Stimulated activated CD8-positive, alpha-beta memory T cell treated with anti-CD3 and anti-CD28 coated beads, Interleukin-4, amount 100 ng/mL, for 4 hours (primary cell): ENCODE measurements at places on chromosomes 4 and X.

- DNase-seq, result no peak
These were observed 13.8 kb downstream of the ATP10D start for GRCh38 chr4:47498899-47499298.

DNA sequence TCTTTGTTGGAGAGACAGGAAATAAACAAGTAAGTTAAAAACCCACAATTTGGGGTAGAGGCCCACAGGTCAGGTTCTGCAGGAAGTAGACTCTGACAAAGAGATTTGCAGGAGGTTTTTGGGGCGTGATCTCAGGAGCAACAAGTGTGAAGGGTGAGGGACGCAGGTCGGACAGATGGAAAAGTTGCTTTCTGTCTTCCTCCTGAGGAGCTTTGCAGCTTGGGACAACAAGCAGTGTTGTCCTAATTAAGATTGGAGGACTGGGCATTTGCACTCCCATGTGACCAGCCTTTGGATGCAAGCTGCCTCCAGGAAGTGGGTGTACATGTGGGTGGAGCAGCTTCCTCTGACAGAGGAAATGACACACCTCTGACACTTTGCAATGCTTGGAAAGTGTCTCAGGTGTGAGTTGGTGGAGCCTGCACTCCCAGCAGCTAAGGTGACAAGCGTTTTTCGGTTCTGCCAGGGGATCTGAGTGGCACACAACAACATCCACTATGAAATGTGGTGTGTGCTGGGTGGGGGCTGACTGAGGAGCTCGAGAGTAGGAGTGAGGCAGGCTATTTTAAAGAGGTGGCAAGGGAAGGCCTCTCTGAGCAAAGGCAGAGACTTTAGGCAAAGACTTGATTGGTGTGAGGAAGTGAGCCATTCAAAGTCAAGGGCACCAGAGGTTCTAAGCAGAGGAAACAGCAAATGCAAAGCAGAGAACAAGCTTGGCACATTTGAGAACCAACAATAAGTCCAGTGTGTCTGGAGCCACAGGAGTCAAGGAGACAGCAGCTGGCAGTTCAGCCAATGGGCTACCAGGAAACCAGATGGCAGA, 339.8 kb upstream of the GATB start:
- peak; percentile 46 for DNase-seq

GRCh38 chr4:99572527-99573240, 1.9 kb upstream of the MTTP start:
- no peak for DNase-seq

GRCh38 chr4:85717847-85718246, 242.9 kb downstream of the ARHGAP24 start:
- DNase-seq, result no peak

DNA sequence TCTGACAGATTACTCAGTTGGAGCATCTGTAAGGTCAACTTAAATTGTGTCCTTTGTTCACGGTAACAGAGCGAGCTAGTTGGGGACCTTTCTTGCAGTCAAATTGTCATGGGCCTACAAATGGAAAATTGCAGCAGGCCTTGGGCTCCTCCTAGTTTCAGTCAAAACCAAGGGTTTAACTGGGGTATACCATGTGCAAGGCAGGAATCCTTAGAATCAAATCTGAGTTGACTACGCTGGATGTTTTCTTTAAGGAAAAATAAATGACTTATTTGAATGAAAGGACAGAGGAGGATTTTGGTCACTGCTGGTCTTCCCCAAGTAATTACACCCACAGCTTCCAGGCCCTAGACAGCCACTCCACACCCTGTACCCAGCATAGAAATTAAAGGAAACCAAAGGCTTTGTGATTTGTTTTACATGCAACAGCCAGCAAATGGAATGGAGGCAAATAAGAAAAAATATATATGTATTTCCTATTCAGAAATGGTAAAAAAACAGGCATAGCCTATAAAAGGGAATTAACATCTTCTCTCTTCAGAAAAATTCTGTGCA, 307.1 kb downstream of the LDB2 start:
- DNase-seq, result no peak

DNA sequence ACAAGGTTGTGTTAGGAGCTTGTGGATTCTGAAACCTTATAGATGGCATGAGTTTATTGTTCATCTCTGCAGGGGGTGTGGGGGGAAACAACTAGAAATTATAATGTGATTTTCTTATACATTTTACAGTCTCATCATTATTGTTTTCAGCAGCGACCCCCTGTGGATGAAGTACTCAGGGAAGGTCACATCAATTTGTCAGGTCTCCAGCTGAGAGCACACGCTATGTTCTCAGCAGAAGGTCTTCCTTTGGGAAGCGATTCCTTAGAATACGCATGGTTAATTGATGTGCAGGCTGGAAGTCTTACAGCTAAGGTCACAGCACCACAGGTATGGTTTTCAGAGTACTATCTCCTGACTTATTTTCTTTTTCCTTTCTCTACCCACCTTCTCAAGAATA, 72.2 kb downstream of the BLTP1 start:
- DNase-seq, result no peak

DNA sequence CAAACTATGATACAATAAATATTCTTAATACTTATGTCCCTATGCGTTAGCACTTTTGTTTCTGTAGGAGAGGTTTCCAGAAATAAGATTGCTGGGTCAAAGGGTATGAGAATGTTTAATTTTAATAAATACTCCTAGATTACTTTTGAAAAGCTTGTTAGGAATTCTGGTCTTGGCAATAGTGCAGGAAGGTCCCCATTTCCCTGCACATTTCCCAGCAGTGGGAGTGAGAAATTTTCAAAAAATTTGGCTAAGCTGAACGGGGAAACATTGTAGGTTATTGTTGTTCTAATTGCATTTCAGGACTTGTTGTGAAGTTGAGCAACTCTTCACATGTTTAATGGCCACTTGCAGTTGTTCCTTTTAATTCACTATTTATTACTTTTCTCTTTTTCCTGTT, 27.1 kb downstream of the IGFBP7 start:
- DNase-seq, result no peak

DNA sequence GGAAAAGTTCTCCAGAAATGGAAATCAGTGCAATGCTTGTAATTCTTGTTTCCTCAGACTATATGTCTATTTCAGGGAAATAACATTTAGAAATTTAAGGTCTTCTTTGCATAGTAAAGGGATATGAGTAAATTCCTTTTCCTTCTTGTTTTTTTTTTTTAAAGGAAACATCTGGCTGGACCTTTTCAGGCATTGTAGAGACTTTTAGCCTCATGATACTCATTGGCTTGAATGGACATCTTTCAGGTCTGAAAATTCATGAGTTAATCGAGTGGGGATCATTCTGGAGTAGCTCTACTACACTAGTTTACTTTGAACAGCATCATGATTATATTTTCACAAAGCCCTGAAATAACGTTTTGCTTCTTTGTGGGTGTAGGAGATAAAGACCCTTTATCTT, 88.6 kb upstream of the CBLL2 start:
- DNase-seq, result no peak

GRCh38 chr4:173436149-173436579, 37.2 kb upstream of the SCRG1 start:
- DNase-seq, result no peak

- DNase-seq, result no peak
These were observed 637 bp downstream of the MAMLD1 start for GRCh38 chrX:150363561-150364346.

- no peak for DNase-seq
These were observed 103.1 kb upstream of the PPP2R3B start for GRCh38 chrX:489820-490219.

- DNase-seq, result no peak
These were observed 2687.3 kb downstream of the PCDH7 start for GRCh38 chr4:33407496-33407895.

DNA sequence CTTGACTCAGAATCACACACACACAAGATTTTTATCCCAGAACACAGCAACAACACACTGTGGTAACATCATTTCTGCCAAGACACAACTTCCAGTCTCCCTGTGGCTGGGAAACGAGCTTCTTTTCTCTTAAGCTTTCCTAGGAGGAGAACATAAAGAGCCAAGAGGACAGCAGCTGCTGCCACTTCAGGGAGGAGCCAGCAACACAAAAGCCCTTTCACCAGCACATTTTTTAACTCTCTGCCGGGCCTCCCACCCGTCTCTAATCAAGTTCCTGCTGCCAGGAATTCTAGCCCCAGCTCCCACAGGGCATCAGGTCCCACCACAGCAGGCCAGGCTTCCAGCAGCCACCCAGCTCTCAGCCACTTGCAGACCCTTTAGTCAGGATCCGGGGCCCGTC, 22.4 kb downstream of the FAT1 start:
- DNase-seq, result no peak

DNA sequence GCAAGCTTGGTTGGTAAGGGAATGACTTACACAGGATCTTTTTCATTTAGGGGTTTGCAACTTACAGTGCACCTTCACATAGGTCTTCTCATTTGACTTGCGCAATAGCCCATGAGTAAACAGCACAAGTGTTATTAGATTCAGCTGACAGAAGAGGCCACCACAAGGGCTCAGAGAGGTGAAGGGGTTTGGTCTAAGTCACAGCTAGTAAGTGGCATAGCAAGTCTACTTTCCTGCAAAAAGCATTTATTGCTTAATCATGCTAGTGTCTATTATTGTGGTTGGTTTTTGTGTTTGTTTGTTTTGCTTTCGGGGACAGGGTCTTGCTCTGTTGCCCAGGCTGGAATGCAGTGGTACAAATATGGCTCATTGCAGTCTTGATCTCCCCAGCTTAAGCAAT, 83.3 kb downstream of the SPRY1 start:
- no peak for DNase-seq

GRCh38 chrX:87516717-87517121, 883 bp upstream of the KLHL4 start:
- DNase-seq, result no peak

DNA sequence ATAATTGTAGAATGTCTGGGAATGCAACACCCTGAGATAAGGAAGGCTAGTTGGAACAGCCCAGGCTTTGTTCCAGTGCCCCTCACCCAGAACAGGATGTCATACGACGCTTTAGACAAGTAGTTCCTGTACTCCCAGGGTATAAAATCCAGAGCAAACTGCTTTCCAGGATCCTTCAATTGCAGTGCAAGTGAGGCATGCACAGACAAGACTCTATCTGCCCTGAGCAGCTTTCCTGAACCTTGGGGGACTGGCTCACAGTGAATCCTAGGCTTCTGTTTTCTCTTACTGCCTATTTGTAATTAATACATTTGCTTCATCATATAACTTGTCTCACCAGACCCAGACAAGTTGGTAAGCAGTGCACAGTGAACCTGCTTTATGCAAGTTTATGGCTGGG, 48.4 kb upstream of the IL9R start:
- DNase-seq, result no peak

- no peak for DNase-seq
These were observed 347.2 kb upstream of the DDX53 start for GRCh38 chrX:22652596-22652995.

GRCh38 chr4:109803924-109804571, 2.2 kb upstream of the CFI start:
- DNase-seq, result no peak

- DNase-seq, result no peak
These were observed 503.5 kb upstream of the ARX start for GRCh38 chrX:25519258-25519657.

- DNase-seq, result no peak
These were observed 103.9 kb downstream of the IQCM start for GRCh38 chr4:149711593-149712365.

DNA sequence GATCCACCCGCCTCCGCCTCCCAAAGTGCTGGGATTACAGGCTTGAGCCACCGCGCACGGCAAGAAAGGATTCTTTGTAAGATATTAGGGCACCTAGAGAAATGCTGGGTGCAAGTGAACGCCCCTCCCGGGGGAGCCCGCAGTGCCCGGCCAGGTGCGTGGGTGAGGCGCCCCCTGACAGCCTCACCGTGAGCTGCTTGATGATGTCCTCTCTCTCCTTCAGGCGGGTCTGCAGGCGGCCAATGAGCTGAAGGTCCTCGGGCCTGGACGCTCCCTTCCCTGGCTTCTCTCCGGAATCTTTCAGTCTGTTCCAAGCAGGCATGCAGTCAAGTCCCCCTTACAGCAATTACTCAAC, 21.9 kb downstream of the MED28 start:
- no peak for DNase-seq

GRCh38 chr4:128416921-128417320, 129.3 kb upstream of the PGRMC2 start:
- DNase-seq, result no peak

GRCh38 chrX:123190096-123190495, 6.0 kb downstream of the GRIA3 start:
- no peak for DNase-seq

- no peak for DNase-seq
These were observed 55.1 kb downstream of the UGT2B17 start for GRCh38 chr4:68520985-68521384.

- DNase-seq, result no peak
These were observed 112.1 kb downstream of the ARHGAP6 start for GRCh38 chrX:11553594-11553993.

GRCh38 chrX:53715346-53715924, 28.9 kb upstream of the HUWE1 start:
- DNase-seq, result no peak

DNA sequence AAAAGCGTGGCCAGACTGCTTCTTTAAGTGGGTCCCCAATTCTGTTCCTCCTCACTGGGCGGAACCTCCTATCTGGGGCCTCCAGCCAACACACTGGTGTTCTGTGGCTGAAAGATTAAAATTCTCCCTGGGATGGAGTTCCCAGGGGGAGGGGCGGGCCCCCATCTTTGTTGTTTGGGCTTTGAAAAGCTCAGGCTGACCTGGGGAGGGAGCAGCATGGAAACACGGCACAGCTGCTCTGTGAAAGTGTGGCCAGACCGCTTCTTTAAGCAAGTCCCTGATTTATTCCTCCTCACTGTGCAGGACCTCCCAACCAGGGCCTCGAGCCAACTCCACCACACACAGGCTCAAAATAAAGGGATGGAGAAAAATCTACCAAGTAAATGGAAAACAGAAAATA, 219.5 kb downstream of the TMEM47 start:
- no peak for DNase-seq

DNA sequence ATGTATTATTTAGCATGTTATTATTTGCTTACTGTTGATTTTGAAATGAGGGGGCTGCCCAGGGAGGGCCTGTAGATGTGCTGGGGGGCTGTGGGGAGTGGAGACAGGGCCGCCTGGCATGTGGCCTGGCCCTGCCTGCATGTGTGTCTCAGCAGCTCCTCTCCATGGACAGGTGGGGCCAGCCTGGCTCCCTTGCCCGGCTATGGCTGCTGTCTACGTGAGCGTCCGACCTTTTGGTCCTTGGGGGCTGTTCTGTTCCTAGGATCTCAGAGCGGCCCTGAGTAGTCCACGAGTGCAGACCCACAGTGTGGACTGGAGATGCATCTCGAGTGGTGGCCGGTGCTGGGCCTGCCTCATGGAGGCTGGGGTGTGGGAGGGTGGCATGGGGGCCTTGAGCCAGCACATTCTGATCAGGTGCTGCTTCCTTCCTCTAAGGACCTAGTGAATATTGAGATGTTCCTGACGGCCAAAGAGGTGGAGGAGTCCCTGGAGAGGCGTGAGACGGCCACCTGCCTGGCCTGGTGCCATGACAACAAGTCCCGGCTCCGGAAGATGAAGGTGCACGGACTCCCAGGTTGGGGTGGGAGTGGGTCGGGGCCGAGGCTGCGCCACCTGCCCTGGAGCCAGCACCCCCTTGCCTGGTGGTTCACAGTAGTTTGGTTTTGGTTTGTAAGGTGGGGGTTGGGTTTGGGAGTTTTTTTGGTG, 24.9 kb upstream of the UVSSA start:
- no peak for DNase-seq
